T-helper 2 cell (primary cell): ENCODE measurements at places on chromosomes 2 and 18.

- DNase-seq, result no peak
Observed at GRCh38 chr2:75268112-75268511, 68.8 kb upstream of the TACR1 start.

GRCh38 chr2:212284166-212284565, 254.4 kb downstream of the ERBB4 start:
- no peak for DNase-seq

GRCh38 chr18:29083545-29083944, 906.6 kb upstream of the CDH2 start:
- DNase-seq, result no peak

- no peak for DNase-seq
Observed at GRCh38 chr18:74949611-74950010, 259.3 kb downstream of the PTGR3 start.

GRCh38 chr2:162257425-162257824, 14.2 kb upstream of the FAP start:
- DNase-seq, result no peak

DNA sequence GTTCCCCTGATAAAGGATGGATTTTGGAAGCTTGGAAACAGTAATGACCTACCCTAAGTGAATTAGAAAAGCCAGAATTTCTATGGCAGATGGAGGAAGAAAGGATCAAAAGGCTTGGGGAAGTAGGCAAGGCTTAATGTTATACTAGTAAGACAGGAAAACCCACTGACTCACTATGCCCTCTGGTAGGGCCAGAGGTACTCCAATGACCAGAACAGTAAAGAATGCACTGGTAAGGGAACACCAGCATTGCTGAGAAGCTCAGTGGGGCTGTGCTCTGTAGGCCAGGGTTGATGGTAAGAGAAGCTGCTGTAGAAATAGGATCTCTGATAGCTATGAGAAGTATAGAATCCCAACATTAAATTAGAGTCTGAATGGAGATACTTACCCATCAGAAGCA, 126.4 kb downstream of the GFPT1 start:
- no peak for DNase-seq

GRCh38 chr2:2919026-2919425, 458.6 kb downstream of the EIPR1 start:
- DNase-seq, result no peak

GRCh38 chr18:40380686-40381439, 1574.2 kb upstream of the PIK3C3 start:
- DNase-seq, result no peak

DNA sequence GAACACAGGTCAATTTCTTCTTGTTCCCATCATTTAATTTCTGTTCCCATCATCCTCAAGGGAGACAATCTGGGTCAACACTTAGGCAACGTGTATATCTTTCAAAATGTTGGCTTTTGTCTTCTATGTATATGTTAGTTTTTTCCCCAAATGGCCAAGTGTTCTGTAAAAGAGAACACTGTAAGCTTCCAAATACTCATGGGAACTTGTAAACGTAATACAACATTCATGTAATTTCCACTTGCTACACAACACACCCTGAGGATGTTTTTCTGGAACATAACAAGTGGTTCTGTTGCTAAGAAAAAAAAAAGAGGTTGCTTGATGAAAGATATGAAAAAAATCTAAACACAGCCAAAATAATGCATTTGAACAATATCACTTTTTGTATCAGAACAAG, 149.1 kb downstream of the ATAD2B start:
- no peak for DNase-seq

DNA sequence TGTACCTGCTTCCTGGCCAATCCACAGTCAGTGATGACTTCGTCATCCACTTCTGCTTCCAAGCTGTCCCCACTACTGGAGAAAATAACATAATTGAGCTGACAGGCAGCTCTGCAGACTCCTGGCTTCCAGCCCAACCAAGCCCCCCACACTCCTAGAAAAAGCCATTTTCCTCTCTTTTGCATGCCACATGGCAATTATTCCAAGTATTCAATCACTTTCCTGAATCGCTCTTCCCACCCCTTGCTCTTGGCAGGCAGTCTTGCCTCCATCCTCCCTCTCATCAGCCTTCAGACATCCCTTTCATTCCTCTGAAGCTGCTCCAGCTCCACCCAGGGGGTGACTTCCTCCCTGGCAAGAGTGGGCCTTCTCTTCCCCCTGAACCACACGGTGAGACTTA, 14.3 kb upstream of the ST8SIA5 start:
- DNase-seq, result no peak

- no peak for DNase-seq
Observed at GRCh38 chr2:74552914-74553811, 579 bp downstream of the LOXL3 start.

DNA sequence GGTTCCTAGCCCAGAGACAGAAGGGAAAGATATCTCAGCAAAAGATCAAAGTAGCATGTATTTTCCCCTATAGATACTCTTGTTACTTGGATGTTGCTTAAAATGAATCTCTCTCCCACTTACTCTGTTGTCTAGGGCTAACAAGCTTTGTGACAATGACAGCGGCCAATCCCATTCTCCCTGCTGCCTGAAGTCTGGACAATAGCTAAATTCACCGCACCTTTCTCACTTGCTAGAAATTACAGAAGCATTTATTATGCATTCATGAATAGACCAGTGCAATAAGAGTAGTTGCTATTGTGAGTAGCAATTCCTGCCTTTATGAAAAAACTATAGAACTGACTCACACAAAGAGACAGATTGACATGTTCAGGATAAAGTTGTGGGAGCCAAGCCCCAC, 42.2 kb upstream of the ZC3H15 start:
- no peak for DNase-seq

GRCh38 chr2:158805936-158806335, 10.8 kb downstream of the DAPL1 start:
- DNase-seq, result no peak

DNA sequence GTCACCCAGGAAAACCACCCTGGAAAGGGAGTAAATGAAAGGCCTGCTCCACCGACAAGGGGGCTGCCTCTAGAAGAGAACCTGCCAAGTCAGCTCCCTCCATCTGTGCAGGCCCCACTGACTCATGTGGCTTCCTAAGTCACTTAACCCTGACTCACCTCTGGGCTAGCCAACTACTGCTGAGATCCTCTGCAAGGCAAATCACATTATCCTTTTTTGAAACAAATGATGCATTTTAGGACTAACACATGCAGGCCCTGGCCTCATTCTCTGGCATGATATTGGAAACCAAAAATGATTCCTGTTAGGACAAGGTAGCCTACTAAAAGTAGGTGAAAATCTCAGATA, 474.6 kb downstream of the EPHA4 start:
- DNase-seq, result no peak

- no peak for DNase-seq
Observed at GRCh38 chr2:70964133-70964532, 14.3 kb upstream of the ANKRD53 start.

- DNase-seq, result no peak
Observed at GRCh38 chr2:216799873-216800431, 59.9 kb downstream of the TNP1 start.

GRCh38 chr2:219595256-219595655, 2.4 kb upstream of the STK11IP start:
- no peak for DNase-seq

- no peak for DNase-seq
Observed at GRCh38 chr2:158586491-158586890, 129.7 kb downstream of the PKP4 start.

DNA sequence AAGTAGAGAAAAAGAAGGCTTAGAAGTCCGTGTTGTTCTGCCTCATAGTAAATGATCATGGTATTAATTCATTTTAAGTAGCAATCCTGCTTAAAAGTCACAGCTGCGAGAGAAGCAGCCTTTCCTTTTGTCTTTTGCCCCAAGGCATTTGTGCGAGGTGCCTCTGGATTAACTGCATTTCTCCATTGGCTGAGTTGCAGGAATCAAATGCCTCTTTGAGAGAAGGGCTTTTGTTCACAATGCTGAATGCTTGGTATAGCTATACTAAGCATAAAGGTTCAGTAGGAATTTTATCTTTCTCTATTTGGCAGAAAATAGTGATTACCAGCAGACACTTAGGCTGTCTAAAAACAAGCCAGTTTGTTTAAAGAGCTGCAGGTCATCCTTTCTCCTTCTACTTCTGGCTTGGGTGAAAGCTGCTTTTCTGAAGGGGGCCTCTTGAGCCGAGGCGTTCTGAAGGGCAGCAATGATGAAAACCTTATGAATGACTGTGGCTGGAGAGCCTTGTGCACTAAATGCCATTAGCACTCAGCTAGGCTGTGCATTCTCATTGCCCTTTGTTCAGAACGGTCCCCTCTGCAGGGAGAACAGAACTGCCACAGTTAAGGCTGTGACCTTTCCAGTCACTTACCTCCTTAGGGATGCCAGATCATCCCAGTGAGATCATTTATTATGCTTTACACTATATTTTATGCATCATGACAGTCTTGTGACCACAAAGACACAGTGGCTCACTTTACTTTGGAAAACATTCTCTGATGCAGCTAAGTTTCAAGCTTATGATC, 68.8 kb upstream of the TMEM87B start:
- DNase-seq, result no peak

- no peak for DNase-seq
Observed at GRCh38 chr2:120935339-120936313, 200.0 kb downstream of the GLI2 start.

DNA sequence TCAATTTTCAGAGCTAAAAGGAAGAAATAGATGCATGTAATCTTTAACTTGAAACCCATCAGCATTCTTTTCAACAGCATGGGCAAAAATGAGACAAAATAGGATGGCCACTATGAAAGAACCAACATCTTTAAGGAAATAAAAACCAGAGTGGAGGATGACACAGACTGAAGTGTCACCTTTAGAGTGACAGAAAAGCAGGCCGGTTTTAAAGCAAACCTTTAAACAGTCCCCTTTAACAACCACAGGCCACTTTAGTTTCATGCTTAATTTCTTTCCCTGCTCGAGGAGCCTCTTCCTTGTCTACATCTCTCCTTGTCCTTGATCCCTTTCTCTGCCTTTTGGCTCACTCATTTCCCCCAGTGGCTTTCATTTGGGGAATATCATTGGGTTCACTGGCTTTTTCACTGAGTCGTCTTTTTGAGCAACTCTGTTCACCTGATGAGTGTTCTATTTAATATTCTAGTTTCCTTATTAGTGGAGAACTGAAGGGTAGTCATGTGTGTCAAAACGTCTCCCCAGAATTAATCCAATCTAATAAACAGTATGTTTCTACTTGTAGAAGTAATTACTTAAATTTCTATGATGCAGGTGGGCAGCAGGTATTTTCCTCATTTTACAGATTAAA, 72.5 kb downstream of the DOCK10 start:
- DNase-seq, result no peak

DNA sequence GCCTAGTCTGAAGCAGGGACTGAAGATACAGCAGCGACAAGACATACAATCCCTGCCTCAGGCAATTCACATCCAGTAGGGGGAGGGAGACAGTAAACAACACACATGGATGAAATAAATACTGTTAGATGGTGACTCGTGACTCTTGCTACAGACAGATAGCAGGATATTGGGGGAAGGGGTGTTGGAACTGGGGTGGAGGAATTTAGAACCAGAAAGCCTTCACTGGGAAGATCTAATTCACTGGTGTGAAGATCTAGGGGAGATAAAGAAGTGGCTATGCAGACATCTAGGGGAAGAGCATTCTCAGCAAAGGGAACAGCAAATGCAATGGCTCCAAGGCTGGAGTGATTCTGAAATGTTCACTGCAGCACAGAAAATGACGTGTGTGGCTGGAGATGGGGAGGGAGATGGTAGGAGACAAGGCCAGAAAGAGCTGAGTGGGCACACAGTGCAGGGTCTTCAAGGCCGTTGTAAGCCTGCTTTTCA, 52.6 kb upstream of the TMEM163 start:
- DNase-seq, result no peak

GRCh38 chr2:162888652-162889051, 50.1 kb upstream of the KCNH7 start:
- no peak for DNase-seq

DNA sequence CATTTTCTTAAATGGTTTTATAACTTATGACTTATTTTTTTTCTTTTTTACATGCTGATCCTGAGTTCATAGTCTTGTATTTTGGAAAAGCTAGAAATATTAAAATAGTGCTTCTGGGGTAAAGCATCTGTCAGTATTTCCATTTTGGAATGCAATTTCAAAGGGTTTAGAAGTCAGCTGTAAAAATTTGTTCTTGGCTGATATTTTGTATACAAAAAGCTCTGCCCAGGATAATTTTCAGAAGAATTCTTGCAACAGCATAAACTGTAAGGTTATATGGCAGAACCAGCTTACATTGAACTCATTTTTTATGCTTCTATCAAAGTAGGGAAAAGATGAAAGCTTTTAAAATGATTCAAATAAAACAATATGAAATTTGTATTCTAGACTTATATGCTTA, 97.4 kb downstream of the DIS3L2 start:
- no peak for DNase-seq

GRCh38 chr18:32379891-32380290, 90.8 kb downstream of the GAREM1 start:
- DNase-seq, result no peak

GRCh38 chr2:217436386-217436785, 566.4 kb downstream of the TNS1 start:
- no peak for DNase-seq

DNA sequence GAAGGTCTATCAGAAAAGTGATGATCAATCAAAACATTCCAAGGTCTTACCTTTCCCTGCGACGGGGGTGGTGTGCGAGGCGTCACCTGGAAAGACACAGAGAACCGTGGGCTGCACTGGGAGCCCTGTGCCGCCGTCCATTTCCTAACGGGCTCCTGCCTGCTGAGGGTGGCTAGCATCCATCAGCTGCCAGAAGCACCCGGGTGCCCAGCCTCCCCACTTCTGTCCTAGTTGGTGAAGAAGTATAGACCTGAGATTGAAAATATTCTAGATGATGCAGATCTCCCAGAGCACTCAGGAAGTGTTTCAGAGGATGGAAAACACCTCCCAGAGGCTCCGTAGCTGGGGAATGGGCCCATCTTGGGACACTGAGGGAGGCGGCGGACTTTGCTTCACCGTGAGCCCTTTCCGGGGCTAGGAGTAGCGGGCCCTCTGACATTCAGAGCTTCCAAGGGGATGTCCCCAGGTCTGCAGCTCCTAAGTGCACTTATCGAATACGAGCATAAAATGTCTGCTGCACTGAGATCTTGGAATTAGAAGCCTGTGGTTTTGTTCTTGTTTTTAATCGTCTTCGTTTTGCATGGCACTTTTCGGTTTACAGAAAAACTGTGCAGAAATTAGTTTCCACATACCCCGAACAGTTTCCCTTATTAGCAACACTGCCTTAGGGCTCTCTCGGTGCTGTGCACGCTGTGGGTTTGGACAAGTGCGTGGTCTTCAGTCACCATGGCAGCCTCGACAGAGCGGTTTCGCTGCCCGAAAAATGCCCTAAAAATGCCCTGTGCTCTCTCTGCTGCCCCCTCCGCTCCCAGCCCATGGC, 143.5 kb downstream of the MBP start:
- no peak for DNase-seq

GRCh38 chr2:240296104-240296406, 139.4 kb upstream of the GPC1 start:
- no peak for DNase-seq

DNA sequence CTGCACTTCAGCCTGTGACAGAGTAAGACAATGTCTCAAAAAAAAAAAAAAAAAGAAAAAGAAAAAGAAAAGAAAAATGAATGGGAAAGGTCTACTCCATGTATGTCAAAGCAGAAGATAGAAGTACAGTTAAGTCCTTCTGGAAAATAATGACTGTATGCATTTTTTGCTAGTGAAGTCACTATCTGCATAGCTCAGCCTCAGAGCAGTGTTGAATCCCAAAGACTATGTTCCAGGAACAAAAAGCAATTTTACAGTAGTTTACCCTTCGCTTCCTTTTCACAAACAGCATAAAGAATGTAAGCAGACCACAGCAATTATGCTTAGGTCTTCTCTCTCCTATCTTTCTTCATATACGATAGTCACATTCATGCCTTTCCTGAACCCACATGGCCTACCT, 497.4 kb downstream of the CMPK2 start:
- DNase-seq, result no peak

- DNase-seq, result no peak
Observed at GRCh38 chr2:11676640-11677039, 6.6 kb upstream of the NTSR2 start.
